Stimulated activated CD8-positive, alpha-beta memory T cell treated with anti-CD3 and anti-CD28 coated beads, Interleukin-7, amount 100 ng/mL, for 24 hours (primary cell): ENCODE measurements at places on chromosomes 12 and 14.

DNA sequence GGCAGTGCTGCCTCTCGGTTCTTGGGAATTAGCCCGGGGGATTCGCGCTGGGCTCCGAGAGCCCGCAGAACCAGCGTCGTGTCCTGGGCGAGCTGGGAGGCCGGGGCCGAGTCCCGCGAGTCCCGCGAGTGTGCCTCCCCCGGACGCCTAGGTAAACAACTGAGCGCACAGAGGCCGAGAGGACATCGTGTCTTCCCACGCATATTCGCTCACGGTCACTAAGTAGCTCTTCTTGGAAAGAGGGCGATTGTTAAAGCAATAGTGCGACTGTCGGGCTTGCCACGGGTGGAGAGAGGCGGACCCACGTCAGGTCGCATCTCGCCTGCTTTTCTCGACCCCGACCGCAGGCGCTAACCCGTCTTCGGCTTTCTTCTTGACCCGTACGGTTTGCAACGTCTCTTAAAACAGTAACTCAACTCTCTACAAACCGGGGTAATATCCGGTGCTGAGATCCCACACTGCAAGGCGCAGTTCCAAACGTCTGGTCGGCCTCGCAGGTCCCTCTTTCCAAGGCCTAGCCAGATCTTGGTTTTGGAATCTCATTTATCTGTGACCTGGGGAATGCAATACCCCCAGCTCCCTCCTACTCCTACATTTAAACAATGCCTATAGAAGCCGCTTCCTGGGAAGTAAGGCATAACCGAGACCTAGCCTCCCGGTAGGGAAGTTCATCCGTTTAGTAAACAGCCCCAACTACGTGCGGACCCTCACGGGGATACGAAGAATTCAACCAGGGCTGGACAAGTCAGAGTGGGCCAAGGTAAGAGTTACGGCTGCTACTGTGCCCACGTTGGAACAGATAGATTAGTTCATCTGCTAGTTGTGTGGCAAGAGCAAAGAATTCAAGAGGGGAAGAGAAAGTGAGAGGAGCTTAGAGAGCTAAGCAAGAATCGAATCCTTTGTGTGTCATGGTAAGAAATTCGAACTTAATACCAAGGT lies 736 bp upstream of the PHLDA1 start:
- DNase-seq = no peak

- DNase-seq = peak; percentile 58
Observed at GRCh38 chr12:56987551-56988053, 18.7 kb downstream of the ZBTB39 start.

DNA sequence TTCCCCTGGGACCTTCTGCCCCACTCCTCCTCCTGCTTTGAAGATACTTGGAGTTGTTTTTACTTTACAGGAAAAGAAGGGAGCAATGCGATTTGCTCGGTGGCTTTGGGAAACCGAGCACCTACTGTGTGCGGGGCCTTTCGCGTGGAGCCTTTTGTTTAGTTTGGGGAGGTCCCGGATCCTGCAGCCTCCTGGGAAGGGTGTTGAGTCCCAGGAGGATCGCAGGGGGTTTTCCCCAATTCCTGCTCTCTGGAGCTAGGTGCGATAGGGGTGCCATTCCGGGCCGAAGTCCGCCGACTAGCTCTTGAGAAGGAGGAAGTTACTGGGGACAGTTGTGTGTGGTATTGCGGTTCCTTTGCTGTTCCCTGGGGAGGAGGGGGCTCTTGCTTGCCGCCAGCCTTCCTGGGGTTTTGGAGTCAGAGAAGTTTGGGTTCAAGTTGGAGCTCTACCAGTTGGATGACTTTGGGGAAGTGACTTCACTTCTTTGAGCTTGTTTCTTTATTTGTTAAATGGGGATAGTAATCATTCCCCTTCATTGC lies 1.1 kb downstream of the BRI3BP start:
- DNase-seq = no peak

DNA sequence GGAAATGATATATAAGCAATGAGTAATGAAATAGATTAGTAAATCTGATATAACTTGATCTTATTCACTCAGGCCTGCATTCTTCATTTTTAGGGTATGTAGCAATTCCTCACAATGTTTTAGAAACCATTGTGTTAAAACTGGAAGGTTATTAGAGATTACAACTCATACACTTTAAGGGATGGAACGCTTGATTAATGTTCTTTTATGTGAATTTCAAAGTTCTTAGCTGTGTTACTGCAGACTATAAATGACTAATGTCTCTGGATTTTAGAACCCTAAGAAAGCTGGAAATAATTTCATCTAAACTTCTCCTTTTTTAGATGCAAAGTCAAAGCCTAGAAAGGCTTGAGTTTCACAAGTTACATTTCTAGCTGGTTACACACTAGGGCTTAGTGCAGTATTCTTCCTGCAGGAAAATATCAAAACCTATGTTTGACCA lies 148.2 kb upstream of the CLEC14A start:
- DNase-seq = no peak

- no peak for DNase-seq
Observed at GRCh38 chr12:1591034-1591433, 3.3 kb downstream of the FBXL14 start.

GRCh38 chr12:52622349-52622748 lies 4.0 kb upstream of the KRT73 start:
- no peak for DNase-seq

DNA sequence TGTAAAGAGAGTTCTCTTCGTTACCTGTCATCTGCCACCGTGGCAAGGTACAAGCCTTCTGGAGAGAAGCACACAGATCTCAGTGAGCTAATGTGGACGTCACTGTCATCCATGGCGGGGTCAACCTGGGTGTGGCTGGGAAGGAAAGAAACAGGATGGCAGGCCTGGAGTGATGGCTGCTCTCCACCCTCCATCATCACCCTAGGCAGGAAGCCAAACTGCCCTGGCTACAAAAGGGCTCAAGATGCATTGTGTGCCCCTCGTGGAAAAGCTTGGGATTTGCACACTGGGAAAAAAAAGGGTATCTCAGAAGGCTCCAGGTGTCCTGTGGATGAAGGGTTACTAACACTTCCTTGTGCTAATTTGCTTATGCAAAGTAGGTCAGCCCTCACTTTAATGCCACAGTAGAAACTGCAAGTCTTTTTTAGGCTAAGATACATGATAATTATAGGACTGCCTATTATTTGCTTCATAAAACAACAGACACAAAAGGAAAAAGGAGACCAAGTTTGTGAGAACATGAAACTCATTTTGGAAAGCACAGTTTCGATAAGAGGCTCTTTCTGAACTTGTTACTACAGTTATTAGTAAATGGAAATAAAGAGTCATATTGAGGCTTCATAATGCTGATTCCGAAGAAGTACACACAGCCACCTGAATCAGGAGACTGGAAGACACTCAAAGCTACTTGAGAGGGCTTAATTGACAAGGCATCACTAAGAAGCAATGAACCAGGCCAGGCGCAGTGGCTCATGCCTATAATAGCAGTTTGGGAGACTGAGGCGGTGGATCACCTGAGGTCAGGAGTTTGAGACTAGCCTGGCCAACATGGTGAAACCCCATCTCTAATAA lies 18.9 kb downstream of the RFC5 start:
- DNase-seq = no peak

GRCh38 chr12:93358058-93358457 lies 19.7 kb upstream of the NUDT4 start:
- no peak for DNase-seq

DNA sequence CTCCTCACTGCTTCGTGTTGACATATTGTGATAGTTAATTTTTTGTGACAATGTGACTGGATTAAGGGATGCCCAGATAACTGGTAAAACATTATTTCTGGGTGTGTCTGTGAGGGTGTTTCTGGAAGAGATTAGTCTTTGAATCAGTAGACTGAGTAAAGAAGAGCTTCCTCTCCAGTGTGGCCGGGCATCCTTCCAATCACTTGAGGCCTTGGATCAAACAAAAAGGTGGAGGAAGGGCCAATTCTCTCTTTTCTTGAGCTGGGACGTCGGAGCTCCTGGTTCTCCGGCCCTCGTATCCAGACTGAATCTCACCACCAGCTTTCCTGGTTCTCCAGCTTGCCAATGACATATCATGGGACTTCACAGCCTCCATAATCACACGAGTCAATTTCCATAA lies 240.4 kb downstream of the CHST11 start:
- no peak for DNase-seq

DNA sequence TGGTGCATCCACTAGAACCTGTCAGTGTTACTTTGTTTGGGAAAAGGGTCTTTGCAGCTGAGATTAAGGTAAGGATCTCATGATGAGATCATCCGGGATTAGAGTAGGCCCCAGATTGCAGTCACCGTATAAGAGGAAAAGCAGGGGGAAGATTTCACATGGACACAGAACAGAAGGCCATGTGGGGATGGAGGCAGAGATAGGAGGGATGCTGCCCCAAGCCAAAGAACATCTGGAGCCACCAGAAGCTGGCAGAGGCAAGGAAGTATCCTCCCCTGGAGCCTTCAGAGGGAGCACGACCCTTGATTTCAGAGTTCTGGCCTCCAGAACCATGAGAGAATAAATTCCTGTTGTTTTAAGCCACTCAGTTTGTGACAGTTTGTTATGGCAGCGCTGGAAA lies 39.6 kb downstream of the CMKLR1 start:
- DNase-seq = no peak

- no peak for DNase-seq
Observed at GRCh38 chr12:88381466-88381865, 198.8 kb downstream of the KITLG start.

DNA sequence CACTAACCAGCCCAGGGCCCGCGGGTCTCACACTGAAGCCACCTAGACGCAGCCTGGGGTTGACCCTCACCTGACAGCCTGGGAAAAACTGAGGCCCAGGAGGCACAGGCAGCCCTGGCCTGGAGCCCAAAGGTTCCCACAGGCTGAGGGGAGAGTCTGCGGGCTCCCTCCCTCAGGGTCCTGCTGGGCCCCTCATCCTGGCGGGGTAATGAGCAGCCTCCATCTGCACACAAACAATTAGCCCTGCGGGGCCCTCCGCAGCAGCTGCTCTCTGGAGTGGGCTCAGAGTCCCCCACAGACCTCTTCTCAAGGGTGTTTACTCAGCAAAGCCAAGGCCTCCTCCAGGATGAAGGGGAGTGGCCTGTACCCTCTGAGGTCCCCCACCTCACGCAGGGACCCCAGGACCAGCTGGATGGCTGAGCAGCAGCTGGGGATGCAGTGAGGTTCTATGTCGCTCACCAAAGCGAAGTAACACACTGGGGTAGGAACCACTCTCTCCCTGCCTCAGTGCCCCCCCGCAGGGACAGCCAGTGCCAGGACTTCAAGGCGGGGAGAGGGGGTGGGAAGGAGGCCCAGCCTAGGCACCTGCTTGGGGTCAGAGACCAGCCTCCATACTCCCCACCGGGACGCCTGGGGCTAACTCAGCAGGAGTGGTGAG lies 7.3 kb downstream of the AKT1 start:
- no peak for DNase-seq

GRCh38 chr12:81627336-81628189 lies 131.6 kb downstream of the PPFIA2 start:
- DNase-seq = no peak

- no peak for DNase-seq
Observed at GRCh38 chr12:106957583-106957982, 1.9 kb downstream of the TMEM263 start.

DNA sequence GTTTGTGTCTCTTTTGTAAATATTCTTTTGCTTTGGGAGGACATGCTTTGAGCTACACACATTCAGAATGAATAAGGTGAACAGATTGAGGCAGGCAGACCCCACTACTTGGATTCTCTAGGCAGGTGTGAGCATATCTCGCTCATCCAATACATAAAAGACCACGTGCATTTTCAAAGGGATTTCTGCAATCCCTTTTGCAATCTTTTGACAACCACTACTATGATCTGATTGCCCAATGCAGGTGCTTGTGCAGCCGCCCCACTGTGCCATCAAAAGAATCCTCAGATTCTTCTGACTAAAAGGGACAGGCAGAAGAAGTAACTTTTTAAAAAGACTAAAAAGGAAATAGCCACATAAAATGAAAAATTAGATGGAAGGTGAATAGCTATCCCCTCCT lies 341.4 kb downstream of the BMP4 start:
- no peak for DNase-seq

DNA sequence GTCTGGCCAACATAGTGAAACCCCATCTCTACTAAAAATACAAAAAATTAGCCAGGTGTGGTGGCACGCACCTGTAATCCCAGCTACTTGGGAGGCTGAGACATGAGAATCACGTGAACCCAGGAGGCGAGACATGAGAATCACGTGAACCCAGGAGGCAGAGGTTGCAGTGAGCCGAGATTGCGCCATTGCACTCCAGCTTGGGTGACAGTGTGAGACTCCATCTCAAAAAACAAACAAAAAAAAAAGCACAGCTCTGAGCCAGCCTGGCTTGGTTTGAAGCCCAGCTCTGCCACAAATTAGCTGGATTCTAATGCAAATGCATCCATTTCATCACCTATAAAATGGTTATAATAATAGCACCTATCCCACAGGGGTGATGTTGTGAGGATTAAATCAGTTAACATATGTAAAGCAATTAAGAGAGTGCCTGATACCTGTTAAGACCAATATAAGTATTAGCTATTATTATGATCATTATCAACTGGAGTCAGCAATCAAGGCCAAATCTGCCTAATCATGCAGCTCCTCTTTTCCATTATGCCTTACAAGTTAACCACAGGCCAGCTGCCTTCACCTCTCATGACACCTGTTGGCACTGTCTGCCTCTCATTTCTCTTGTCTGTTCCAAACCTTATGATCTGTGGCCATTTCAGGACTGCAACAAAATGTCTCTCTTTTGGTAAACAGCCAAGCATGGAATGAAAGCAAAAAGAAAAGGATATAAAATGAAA lies 2.1 kb downstream of the GNPTAB start:
- DNase-seq = no peak

DNA sequence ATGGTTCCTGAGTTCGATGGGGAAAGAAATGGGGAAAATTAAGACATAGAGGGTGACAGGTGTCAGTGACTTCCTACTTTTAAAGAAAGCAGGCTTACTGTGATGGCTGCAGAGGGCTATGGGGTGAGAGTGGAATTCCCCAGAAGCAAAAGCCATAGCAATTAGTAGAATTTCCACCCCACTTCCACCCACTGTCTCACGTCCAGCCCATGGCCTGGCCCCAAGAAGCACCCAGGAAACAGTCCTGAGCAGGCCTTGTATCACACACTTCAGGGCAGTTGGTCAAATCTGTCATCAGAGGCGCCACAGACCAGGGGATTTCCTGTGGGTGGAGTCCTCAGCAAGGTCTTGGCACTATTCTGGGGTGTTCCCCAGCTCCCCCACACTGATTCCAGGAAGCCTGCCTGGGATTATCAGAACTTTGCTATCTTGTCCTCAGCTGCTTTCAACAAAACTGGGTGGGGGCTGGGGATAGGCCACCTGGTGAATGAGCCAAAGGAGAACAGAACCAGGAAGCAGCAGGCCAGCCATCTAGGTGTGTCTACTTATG lies 120.1 kb upstream of the CCND2 start:
- DNase-seq = peak; percentile 35
